Stimulated activated CD8-positive, alpha-beta memory T cell treated with anti-CD3 and anti-CD28 coated beads, Interleukin-7, amount 100 ng/mL, for 1 hour (primary cell): ENCODE measurements at places on chromosomes 7 and 10.

GRCh38 chr10:27446091-27446918, 57.8 kb upstream of the RAB18 start:
- no peak for DNase-seq

DNA sequence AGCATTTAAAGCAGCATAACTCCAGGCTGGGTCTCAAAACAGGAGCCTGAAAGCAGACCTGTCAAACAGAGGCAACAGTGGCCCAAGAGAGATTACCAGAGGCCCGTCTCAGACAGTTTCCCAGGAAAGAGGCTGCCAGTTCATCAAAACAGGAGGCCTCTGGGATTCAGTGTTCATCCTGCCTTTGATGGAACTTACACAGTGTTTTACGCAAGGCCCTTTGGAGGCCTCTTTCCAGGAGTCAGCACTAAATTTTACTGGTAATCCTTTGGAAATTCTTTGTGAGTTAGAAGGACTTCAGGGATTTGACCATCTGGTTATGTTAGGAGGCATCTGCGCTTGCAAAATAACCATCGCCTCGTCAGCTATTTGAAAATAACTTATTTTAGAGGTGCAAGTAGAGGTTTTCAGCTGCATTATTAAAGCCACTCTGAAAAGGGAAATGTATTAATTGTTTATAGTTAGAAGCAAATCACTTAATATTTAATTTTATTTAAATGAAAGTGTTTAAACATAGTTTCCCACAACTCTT, 501.2 kb upstream of the COBL start:
- no peak for DNase-seq

DNA sequence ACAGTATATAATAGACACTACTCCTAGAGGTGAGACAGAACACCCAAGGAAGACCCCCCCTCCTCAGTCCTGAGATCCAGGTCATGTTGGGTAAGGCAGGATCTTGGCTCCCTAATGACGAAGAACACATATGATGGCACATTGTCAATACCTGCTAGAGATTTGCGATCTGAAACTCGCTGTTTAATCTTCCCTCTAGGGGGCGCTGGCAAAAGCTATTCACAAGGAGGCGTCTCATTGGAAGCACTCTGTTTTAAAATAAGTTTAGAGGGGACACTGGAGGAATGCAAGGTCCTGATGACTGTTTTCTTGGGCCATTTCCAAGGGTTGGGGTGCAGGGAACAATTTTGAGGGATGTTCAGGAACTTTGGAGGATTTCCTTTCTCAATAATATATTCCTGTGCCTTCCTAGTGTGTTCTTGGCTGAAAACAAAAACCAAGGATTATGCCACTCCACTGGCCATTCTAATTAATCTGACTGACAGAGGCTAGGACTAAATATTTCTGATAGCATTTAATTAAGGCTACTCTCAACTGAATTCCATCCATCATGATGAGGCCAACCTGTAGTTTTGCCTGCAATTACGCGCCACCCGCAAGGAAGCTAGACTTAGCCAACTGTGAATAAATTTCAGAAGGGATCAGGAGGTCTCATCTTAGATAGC, 1013.8 kb upstream of the MBL2 start:
- DNase-seq = no peak

- DNase-seq = no peak
These were observed 18.9 kb downstream of the CDK1 start for GRCh38 chr10:60797200-60797599.
